ENCODE measurements at places on chromosomes 1 and 21.

GRCh38 chr1:206005778-206006180, 2.6 kb upstream of the RAB7B start:
- DNase-seq: peak; percentile 29

DNA sequence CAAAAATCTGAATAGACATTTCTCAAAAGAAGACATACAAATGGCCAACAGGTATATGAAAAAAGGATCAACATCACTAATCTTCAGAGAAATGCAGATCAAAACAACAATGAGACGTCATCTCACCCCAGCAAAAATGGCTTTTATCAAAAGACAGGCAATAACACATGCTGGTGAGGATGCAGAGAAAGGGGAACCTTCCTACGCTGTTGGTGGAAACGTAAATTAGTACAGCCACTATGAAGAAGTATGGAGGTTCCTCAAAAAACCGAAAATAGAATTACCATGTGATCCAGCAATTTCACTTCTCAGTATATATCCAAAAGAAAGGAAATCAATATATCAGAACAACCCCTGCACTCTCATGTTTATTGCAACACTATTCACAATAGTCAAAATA, 65.1 kb upstream of the ATP1B1 start:
- no peak for DNase-seq

- no peak for DNase-seq
Observed at GRCh38 chr1:183676586-183677189, 23.6 kb upstream of the APOBEC4 start.

GRCh38 chr1:220398238-220398637, 126.0 kb upstream of the RAB3GAP2 start:
- no peak for DNase-seq

DNA sequence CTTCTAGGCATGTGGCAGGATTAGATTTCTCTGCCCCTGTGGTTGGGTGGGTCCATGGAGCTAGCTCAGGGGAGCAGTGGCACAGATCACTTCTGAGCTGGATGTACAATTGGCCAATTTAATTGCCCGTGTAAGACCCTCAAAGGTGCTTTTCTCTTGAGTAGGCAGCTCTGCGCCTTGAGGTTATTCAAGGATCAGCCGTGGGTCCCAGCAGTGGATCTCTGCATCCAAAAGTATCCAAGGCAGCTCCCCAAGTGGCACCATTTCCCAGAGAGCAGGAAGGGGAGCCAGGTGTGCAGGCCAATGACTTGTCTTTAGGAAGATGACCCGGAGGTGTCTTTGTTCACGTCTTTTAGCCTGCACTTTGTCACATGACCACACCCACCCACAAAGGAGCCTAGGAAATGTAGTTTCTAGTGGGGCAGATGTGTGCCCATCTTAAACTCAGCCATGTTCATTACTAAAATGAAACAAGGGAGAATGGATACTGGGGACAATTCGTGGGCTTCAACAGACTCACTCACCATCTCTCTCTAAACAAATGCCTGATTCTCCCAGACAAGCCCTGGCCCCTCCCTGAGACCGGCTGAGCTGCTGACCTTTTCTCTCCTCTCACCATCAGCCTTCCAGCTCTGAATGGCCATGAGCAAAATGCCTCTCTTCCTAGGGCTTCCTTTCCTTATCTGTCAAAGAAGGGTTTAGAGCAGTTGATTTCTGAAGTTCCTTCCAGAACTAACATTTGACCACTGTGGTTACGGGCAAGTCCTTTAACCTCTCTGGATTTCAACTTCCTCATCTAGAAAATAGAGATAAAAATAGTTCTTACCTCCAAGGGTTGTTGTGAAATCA, 41.4 kb upstream of the TENT5C start:
- DNase-seq: peak; percentile 36

DNA sequence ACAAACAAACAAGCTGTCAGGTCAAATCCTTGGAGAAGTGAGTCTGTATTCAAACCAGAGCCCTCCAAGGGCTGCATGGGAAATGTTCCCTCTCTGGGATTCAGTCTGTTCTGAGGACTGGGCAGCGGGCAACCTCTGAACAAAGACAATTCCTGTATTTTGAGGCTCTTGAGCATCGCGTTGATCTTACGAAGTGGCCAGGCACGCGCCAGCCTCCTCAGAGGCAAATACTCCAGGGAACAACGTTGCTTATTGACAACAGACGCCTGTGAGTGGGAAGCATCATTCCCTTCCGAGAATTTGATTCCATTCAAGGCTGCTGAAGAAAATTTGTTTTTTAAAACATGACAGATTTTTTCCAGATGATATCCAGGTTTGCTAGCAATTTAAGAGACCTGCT, 20.0 kb upstream of the TACSTD2 start:
- DNase-seq: no peak

DNA sequence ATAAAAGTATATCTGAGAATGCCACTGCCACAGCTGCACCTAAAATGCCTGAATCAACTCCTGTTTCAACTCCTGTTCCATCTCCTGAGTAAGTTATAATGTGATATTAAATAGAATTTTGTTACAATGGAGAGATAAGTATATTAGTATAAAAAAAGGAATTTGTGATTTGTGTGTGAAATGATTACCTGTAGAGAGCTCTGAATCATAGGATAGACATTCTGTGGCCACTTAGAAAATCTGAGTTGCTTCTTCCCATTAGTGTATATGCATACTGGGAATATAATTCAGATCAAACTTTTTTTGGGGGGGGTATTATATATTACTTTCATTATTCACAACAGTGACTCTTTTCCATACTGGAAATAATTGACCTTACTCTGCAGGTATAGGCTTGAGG, 52.9 kb downstream of the SUCO start:
- no peak for DNase-seq

GRCh38 chr1:54480525-54480848, 67.5 kb upstream of the ACOT11 start:
- DNase-seq: no peak

DNA sequence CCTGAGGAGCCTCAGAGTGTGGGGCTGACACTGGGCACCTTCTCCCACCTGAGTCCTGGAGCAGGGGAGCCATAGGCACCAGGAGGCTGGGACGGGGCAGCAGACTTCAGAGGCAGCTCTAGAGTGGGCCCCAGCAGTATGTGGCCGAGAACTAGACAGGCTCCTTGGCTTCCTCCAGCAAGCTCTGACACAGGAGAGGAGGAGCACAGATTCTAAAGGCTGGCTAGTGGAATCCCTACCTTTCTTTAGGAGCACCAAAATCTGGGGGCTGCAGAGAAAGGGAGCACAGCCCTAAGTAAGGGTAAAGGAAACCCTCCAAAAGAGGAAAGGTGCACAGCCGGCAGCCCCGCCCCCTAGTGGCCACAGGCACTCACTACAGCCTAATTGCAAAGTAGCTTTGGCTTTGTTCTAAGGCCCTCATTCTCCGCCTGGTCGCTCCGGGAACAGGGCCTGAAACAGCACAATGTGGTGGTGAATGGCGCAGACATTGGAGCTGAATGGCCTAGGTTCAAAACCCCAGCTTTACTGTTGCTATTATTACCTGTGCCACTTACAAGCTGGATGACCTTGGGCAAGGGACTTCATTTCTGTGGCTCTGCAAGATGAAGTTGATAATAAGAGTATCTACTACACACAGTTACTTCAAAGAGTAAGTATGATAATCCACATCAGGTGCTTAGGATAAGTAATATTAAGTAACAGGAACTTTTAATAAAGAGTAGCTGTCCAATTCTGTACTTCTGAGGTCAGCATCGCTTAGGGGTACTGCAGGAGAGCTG, 8.8 kb upstream of the GUCA2A start:
- peak; percentile 84 for DNase-seq

- DNase-seq: no peak
Observed at GRCh38 chr1:44545961-44546360, 128.3 kb downstream of the TMEM53 start.

DNA sequence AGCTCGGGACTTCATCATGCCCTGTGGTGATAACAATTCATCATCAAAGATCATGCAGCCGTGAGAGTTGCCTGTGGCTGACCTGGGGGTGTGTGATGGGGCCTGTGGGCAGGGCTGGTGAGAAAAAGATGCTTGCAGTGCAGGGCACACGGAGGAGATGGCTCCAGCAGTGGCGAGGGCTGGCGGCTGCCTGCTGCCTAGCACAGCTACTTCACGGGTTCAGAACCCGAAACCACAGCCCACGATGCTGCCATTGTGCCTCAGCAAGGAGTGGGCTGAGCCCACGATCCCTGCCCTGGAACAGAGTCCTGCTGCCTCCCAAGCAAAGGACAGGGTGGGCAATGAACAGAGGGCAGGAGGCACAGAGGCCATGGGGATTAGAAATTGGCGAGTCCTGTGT, 631 bp upstream of the KRTAP10-9 start:
- no peak for DNase-seq

GRCh38 chr1:92784021-92784638, 778 bp downstream of the EVI5 start:
- no peak for DNase-seq

GRCh38 chr1:87902830-87903229, 574.1 kb downstream of the LMO4 start:
- no peak for DNase-seq

- no peak for DNase-seq
Observed at GRCh38 chr1:41642922-41643821, 158.7 kb upstream of the EDN2 start.

DNA sequence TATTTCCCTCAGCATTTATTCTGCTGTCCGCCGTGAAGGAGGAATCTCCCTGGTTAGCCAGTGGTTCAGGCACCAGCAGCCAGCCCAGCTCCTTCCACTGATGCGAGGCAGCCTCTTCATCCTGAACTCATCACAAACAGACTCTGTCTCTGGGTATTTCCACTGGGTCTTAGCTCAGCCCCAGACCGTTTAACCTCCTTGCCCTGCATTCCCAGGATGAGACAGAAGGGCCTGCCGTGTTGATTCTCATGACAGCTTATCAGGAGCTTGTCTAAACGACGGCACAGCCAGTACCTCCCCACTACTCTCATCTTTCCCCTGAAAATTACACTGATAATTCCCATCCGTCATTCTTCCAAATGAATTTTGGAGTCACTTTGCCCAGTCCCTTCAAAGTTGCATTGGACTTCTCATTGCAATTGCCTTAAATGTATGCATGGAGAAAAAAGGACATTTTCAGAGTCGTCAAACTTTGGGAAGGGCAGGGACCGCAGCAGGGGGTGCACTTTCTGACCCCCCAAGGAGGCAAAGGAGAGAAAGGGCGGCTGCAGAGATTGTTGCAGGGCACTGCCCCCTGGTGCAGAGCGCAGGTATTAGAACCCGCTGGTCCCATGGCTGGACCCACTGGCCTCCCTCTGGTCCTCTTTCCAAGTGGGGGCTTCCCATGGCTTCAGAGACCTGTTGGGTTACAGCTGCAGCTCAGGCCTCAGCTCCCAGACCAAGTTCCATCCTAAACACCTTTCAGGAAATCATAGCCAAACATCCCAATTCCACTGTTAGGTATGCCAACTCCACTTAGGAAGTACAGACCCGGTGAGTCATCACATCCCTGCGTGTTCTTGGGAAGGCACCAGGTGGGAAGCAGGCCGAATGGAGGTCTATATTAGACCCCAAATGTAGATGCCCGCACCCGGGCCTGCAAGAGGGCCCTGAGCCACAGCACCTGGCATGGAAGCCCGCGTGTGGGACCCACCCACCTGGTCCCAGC, 3.7 kb upstream of the MEGF6 start:
- peak; percentile 66 for DNase-seq

- no peak for DNase-seq
Observed at GRCh38 chr1:242023805-242024204, 24.9 kb upstream of the MAP1LC3C start.

DNA sequence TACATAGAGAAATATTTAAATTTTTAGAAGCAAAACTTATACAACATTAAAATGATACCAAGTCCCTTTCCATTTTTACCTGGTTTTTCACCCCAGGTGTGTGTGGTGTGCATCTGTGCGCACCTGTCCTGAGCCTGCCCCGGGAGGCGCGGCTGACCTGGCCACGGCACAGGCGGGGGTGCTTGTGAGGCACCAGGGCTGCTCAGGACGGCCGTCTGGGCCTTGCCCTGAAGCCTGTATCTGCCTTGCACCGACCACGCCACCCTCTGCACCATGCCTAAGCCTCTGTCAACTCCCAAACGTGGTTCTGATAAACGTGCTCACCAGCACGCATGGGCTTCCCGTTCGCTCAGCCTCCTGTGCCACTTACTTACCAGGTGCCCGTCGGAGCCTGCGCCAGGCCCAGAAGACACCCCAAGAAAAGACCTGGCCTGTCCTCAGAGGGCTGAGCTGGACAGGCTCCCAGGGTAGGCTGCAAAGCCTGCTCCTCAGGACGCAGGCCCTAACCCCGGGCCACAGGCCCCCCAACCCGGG, 20.9 kb downstream of the PANK4 start:
- DNase-seq: no peak

GRCh38 chr21:41142051-41142795, 25.7 kb upstream of the BACE2 start:
- DNase-seq: no peak

DNA sequence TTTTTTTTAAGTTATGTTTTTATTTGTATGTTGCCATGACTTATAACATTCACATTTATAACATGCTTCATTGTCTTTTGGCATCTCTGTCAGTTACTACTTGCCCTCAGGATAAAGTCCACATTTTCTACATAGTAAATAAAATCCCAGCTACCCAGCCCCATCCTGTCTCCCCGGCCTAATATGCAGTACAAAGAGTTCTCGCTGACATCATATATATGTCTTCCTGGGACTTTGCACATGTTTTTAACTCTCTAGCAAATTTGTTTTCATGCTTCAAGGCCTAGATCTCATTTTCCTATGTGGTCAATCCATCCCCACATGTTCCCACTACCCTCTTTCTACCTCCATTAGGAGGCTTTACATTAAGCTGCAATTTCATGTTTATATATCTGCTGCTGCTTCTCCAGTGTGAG, 33.0 kb upstream of the IVNS1ABP start:
- no peak for DNase-seq

DNA sequence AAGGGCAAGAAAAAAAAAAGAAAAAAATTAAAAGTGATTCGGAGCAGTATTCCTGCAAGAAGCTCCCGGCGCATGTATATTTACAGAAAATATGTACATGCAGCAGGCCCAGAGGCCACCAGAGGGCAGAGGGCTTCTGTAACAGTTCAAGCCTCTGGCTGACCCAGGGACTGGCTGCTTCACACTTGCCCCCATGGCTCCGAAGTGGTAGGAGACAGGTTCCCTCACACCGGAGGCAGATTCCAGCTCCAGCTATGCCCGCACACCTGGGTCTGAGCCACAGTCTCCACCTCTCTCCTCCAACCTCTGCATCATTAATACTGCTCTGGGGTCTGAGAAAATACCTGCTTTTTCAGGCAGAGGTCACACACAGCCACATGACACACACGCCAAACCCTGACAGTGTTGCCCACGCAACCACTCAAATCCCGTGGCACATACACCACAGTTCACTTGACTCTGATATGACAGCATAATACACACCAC, 2.2 kb upstream of the ARHGAP30 start:
- peak; percentile 74 for DNase-seq

DNA sequence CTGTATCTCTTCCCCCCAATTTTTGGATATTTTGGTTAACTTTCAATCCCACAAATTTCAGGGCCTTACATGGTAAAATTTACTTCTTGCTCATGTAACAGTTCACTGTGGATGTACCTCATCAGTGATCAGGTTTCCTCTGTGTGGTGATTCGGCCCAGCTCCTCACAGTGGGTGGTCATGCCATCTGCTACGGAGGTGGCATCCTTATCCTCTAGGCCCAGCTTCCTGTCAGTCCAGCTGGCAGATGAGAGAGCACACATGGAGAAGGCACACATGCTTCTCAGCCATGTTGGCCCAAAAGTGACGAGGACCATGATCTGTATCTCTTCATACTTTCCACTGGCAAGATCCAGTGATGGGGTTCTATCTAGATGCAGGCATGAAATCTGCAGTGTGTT, 27.2 kb downstream of the PCBP3 start:
- DNase-seq: no peak

GRCh38 chr1:212699625-212700222, at the start of gene BATF3:
TSS of gene BATF3 (minus strand) at chr1:212699840. CDS start at chr1:212699762, 78 bp downstream.
- peak; percentile 61 for DNase-seq

Data from ecto neural progenitor cell (in vitro differentiated cells).